ENCODE measurements at places on chromosomes 13 and 19.

- DNase-seq = no peak
Measured at GRCh38 chr19:45789035-45789786, 3.4 kb downstream of the DMWD start.

DNA sequence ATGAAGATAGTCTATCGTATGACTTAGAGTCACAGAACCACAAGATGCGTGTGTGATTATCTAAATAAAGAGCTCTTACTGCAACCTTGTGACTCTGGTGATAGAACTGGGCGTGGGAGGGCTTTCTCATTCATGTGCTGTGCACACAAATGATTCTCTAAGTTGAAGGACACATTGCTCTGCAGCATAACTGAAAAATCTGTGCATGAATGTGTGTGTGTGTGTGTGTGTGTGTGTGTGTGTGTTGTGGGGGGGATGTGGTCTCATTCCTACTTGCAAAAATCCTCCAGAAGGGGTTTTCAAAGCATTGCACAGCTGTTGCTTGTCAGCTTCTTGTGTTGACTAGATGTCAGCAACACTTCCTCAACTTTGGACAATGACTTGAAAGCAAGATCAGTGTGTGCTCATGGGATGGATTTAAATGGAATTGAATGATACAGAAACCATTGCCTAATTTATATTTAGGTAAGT lies 22.4 kb downstream of the LRCH1 start:
- DNase-seq = no peak

DNA sequence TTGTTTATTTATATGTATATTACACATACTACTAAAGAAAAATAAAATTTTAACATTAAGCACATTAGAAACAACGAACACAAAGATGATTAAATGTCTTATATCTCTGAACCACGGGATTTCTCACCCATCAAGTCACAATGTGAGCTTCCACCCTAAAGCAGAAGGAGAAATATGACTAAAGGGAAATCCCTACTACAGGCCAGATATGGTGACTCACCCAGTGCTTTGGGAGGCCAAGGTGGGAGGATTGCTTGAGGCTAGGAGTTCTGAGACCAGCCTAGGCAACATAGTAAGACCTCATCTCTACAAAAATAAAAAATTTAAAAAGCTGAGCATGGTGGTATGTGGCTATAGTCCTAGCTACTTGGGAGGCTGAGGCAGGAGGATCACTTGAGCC lies 24.6 kb downstream of the DCT start:
- no peak for DNase-seq

GRCh38 chr19:11382898-11383705 lies 1.0 kb downstream of the EPOR start:
- no peak for DNase-seq

DNA sequence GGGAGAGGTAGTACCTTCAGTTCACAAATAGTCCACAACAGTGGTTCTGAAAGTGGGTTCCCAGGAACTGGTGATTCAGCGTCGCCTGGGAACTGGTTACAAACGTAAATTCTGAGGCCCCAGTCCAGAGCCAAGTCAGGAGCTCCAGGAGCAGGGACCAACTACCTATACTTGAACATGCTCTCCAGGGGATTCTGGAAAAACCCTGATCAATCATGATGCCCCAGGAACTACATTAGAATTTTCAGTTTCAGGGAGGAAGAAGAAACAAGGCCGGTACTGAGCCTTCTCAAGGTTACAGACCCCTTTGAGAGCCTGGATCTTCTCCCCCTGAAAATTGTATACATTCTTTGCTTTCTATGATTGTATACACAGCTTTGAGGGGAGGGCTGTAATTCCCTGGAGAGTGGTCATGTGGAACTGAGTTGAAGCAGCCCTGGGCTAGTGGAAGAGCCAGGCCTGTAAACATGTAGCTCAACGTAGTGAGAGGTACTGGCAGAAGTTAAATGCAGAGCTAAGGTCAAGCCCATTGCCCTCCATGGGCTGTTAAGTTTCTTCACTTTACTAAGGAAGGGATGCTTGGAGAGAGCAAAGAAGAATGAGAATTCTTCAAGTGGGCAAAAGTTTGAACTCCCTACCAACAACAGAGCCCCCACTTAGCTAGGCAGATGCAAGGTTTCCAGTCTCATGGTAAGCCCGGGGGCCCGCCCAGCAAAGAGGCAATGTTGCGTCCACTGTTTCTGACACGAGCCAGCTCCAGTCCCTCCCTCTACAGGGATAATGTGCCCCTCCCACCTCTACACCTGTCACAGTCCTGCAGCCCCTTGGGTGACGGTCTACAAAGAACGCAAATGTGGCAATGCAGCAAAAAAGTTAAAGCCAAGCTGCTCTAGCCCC lies 17.0 kb downstream of the DOCK9 start:
- no peak for DNase-seq

DNA sequence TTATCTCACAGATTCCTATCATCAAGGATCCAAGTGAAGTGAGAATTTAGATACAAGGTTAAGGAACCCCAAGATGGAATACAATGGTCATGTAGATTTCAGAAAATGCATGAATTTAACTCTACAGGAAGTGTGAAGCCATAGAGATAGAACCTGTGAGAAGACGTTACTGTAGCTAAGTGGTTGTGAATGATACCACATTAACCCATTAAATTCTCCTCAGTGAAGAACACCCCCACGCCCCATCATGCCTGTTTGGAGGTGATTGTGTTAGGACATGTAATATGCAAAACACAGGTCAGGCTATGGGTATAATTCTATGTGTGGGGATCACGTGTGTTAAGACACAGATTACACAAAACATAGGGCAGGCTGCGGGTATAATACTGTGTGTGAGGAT lies 1166.7 kb downstream of the EFNB2 start:
- no peak for DNase-seq

GRCh38 chr19:56864443-56865125 lies 24.1 kb upstream of the PEG3 start:
- no peak for DNase-seq

DNA sequence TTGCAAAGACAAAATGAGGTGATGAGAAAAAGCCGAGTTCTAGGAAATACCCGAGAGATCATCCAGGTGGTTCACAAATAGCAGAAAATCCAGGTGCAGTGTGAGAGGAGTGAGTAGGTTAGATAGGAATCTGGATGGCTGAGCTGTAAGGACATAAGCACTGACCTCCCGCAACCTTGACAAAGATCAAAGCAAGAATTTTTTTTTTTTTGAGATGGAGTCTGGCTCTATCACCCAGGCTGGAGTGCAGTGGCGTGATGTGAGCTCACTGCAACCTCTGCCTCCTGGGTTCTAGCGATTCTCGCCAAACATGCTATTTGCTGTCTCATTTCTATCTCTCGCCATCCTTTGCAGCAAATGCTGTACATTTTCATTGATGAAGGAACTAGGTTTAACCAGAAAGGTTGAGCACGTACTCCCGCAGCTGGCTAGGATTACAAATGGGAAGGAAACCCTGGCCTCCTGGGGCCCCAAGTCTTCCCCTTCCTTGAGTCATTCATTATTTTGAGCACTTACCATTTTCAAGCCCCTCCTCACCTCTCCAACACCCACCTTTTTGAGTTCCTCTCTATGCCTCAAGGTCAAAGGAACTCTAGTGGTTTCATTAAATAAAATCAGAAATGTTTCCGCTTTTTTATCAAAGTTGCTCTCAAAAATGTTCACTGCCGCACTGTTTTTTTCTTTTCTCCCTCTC lies 38.8 kb downstream of the NLRP12 start:
- DNase-seq = no peak

GRCh38 chr13:29923554-29924481 lies 73.4 kb upstream of the UBL3 start:
- DNase-seq = no peak

DNA sequence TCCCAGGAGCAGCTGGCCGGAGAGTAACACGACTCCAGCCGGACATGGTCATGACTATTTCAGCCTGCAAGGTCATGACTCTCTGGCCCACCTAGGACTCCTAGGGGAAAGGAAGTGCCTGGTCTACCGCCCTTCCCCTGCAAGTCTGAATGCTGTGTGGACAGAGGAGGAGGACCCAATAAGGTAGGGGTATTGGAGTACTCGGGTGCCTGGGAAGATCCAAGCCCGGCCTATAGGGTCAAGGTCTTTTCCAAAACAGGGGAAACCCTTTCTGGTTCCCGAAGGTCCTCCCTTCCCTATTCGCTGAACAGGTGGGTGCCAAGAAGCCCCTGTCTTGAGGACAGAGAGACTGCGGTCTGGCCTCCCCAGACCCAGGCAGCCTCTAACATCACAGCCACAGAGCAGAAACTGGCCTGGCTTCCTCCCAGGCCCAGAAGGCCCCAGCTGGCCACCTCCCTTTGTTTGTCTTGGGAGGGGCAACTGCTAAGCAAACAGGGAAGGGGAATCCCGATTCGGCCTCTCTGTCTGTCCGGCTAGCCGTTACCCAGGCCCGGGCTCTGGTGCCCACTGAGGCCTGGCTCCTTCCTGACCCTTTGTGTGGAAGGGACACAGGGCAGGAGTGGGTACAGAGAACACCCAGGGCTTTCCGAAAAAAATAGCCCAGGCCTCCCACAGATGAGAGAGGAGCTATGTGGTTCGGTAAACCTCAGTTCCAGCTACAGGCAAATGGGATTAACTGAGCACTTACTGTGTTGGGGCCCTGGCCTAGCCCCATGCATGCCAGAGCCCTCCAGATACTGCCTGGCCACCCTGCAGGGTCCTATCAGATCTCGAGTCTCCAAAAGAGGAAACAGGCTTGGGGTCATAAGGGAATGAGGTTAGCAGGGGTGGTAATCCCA lies 5.2 kb upstream of the GRAMD1A start:
- no peak for DNase-seq
